ENCODE measurements at places on chromosomes 7 and 10.
A peak's percentile ranks its signal among the peaks of the same experiment; 100 is the strongest.

GRCh38 chr7:6139189-6139996 is 108.2 kb downstream of the ANKRD61 start:
- DNase-seq, result no peak

DNA sequence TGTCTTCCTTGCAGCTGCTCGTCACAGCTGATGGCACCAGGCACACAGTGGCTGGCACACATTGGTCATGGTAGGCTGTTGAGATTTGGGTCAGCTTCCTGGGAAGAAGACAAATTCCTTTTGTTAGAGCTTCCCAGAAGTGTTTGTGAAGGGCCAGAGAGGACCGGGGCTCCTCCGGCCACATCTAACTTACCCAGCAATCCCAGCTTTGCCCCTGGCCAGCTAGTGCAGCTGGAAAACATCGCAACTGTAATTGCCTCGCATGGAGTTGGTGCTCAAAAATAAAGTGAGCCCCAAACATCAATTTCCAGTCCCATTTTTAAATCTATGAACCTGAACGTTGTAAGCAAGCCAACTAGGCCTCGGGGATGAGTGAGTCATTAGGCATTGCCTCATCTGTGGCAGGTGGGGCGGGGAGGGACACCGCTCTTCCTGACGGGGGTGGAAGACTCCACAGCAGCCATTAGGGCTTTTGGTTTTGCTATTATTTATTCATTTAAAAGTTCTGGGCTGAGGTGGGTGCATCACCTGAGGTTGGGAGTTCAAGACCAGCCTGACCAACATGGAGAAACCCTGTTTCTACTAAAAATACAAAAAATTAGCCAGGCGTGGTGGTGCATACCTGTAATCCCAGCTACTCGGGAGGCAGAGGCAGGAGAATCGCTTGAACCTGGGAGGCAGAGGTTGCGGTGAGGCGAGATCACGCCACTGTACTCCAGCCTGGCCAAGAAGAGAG is 12.4 kb downstream of the CPA5 start:
- no peak for DNase-seq

DNA sequence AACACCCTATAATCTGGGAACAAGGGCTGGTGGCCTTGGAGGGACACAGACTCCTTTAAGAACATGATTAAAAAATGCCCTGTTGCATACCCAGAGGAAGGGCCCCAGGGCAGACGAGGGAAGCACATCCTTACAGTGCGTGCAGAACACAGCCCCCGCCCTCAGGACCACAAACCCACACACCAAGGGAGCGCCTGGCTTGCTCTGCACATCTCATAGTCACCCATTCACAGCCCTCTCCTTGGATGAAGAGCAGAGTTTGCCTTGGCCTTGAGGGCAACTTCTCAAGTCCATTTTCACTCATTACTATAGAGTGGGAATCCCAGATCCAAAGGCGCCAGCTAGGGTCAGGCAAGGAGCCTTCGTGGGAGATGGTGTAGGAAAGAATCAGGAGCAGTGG is 6.3 kb upstream of the VSIR start:
- DNase-seq, result peak; percentile 46

DNA sequence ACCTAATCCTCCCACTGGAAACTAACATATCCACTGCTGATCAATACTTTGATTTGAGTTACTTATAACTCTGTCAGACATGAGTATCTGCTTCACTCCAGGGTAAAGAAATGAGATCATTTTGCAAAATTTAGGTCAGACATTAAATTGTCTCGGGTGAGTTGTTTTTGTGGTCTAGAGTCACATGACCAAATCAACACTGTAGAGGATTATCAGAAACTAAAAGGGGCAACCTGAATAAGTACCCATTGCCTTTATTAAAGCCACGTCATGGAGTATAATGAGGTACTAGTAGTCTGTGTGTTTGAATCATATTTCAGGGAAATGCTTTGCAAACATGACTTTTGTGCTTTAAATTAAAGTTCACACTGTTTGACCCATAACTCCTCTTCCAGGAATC is 107.7 kb upstream of the ADO start:
- DNase-seq, result no peak

- DNase-seq, result no peak
Measured at GRCh38 chr10:44908066-44908749, 2.9 kb upstream of the TMEM72 start.

DNA sequence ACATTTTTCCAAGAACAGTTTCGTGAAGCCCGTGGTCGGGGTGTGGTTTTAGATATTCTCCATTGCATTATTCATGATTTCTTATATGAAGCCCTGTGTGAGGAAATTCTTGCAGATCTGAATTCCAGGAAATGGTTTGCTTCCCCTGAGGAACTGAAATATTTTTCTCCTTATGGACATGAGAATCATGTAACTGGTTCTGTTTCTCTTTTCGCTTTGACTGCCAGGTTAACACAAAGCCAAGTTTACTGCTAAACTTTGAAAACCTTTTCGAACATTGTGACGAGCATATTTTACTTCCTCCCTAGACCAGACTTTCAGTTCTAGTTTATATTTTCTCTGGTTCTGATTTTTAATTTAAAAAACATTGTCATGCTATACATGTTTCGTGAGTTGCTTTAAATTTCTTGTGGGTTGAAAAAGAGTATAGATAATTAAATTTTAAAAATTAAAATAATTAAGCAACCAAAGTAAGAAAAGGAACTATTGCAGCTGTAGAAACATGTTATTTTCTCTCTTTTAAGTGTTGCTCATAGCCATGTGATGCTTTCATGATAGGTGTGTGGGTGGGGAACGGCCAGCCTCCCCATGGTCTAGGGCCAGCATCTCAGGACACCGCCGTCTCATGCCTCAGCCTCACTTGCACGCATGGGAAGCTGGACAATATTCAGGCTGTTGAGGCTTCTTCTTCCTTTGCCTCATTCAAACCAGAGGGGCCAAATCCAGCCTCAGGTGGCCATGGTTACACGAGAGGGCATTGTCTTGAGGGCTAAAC is 97.1 kb downstream of the CREB5 start:
- DNase-seq, result no peak

DNA sequence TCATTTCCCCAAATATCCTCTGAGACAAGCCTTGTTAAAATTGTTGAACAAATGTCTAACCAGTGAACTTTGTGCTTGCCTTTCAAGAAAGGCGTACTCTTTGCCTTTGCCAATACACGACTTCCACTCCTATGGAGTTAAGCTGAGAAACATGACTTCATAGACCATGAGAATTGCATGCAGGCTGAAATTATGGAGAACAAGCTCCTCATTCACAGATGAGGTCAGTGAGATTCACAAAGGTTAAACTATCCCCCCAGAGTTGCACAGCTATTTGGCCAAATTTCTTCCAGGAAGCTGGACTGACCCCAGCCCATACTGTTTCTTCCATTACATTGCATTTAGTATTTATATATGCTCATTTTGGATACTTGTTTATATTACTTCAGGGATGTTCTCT is 221.4 kb upstream of the SEMA3C start:
- DNase-seq, result no peak

- no peak for DNase-seq
Measured at GRCh38 chr10:132611026-132611910, 73.7 kb downstream of the INPP5A start.

GRCh38 chr10:92886334-92886961 is 38.1 kb downstream of the EXOC6 start:
- no peak for DNase-seq

GRCh38 chr7:66198469-66198868 is 6.7 kb upstream of the TPST1 start:
- no peak for DNase-seq

DNA sequence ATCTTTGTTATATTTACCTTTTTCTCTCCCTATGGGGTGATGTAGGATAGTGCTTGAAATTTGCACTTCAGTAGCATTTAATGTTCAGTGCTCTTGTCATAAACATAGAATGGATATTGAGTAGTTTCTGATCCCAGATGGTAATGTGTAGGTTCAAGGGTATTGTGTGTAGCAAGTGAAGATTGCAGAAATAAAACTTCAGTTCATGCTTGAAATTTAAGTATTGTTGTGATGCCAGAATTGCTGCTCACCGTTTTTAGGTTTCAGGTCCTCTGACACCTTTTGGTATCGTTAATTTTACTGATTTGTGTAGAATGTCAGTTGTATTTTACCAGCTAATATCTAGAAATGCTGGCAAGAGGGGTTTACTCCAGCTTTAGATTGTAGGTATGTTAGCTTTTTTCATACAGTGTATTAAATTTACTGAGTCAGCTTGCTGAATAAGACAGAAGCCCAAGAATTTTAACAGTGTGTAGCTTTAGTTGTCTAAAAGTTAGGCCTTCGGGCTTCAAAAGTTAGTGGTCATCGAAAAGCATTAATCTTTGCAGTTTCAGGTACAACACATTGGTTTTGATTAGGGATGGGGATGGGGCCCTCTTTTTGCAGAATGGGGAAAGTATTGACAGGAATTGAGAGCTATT is 1.9 kb downstream of the PTEN start:
- DNase-seq, result no peak

DNA sequence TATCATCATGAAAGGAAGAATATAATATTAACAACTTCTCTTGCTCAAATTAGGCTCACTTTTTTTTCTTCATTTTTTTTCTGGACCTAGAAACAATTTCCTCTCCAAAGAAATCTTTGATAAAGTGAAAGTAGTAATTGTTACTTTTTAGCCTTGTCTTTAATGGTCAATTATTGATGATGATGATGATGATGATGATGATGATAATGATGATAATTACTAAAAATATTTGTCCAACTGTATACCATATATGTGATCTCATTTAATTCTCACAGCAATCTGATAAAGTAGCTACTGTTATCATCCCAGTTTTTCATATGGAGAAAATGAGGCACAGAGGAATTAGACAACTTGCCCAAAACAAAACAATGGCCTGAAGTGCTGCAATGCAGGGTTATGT is 12.8 kb downstream of the PRKG1 start:
- no peak for DNase-seq

GRCh38 chr10:16770670-16771069 is 46.6 kb downstream of the RSU1 start:
- no peak for DNase-seq

- DNase-seq, result no peak
Measured at GRCh38 chr7:121049897-121050296, 61.4 kb downstream of the CPED1 start.

DNA sequence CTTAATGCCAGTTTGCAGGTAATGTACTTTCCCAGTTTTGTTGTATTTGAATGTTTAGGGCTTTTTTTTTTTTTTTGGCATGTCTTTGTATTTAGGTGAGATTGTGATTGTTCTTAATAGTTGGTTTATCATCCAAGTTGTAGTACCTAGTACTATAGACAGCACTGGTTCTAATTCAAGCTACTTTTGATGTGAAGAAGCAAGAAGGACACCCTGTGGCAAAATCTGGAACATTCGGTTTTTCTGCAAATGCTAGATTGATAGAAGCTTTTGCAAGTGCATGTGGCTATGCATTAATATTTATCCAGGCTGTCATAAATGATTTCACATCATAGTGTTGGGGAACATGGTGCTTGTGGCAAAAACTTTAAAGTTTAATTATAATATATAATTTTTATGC is 248.9 kb downstream of the FOXP2 start:
- DNase-seq, result peak; percentile 2

- DNase-seq, result no peak
Measured at GRCh38 chr7:40310258-40310657, 175.5 kb downstream of the SUGCT start.

DNA sequence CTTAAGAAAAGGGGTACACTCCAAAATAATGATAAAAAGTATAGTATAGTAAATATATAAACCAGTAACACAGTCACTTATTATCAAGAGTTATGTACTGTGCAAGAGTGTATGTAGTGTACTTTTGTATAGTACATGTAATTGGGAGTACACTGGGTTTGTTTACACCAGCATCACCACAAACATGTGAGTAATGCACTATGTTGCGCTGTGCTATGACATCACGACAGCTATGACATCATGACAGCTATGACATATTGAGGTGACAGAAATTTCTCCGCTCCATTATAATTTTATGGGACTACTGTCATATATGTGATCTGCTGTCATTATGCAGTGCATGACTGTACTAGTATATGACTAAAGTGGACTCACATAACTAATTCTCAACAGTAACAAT is 84.6 kb downstream of the KMT2C start:
- DNase-seq, result no peak

DNA sequence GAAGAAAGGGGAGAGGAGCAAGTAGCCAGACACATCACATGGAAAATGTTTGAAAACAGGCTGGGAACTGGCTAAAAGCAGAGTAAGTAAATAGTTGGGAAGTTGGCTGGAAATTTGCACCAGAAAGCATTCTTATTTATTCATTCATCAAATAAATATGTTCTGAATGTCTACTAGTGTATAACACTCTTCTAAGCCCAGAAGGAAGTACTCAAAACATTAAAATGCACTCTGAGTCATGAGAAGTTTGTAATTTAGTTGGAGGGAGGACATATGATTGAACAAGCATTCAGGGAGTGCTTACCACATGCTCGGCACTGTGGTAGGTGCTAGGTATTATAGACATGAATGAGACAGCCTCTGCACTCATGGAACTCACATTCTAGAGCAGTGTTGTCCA is 37.0 kb upstream of the CNNM1 start:
- no peak for DNase-seq

- no peak for DNase-seq
Measured at GRCh38 chr10:84798312-84798711, 469.9 kb downstream of the CCSER2 start.

GRCh38 chr7:20228654-20229053 is 11.5 kb upstream of the MACC1 start:
- DNase-seq, result no peak

GRCh38 chr10:101817337-101818118 is 716 bp downstream of the OGA start:
- DNase-seq, result no peak

DNA sequence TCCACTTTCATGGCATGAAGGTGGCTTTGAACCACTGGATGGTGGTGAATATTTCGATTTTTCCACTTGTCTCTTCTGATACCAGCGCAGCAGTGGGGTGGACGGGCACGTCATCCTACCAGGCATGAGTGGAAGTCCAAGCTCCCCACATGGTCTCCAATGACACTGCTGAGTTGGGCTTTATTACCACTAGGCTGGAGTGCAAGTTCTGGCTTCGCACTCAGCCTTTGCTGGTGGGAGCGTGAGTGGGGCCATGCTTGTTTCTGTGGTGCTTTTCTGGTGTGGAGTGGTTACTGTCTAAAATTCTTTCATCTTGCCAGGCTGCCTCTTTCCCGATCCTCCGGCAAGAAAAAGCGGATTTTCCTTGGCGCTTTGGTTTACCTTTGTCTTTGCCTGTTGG is 70.1 kb upstream of the SDK1 start:
- DNase-seq, result no peak

GRCh38 chr10:88023676-88024075 is 160.3 kb downstream of the PTEN start:
- no peak for DNase-seq
